ENCODE measurements at places on chromosomes 5 and 9.
A peak's percentile ranks its signal among the peaks of the same experiment; 100 is the strongest.

DNA sequence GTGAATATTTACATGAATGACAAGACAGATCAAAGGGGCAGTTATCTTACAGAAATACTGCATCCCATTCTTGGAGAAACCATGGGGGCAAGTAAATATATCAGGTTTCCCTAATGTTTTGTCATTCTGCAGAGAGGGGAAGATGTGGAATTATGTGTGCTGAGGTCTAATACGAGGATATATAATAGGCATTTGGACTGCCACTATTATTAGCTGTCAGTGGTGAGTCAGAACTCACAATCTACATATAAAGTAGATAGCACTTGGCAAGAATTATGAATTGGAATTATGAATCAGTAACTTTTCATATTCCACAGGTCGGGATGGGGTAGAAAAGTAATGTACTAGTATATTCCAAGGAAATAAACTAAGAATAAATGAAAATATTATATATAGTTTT, 121.7 kb downstream of the GIN1 start:
- no peak for DNase-seq

GRCh38 chr9:106577121-106577520, 285.8 kb upstream of the ZNF462 start:
- DNase-seq, result no peak

- no peak for DNase-seq
Observed at GRCh38 chr9:8020186-8020585, 220.6 kb upstream of the DMAC1 start.

DNA sequence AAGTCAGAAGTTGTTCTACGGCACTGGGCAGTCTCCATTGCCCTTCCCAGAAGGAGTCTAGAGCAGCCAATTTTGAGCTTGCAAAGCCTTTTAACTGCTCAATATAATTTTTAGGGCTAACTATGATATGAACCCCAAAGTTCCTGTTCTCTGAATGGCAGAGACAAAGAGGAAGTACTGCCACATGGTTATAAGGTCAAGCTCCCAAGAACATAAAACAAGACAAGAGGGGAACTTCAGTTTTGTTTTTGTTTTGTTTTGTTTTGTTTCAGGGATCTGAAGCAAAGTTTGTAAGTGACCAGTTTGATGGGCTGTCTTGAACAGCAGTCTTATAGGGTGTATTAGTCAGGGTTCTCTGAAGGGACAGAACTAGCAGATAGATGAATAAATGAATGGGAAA, 11.9 kb upstream of the SMC2 start:
- no peak for DNase-seq

DNA sequence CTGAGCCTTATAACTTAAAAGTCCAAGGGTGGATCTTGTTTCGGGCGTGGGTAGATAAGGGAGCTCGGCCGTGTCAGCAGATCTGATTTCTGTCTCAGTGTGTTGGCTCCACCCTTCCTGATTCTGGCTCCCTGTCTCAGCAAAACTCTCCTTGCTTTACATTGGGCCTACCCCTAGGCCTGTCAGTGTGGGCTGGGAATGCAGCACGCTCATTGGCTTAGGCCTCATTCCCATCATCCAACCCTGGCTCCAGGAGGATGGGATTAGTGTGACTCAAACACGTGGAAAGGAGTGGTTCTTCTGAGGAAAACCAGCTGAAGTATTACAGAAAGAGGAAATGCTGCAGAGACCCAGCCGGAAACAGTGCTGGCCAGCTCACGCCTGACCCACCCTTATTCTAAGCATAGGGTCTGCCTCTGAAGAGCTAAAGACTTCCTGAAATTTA, 59.9 kb downstream of the ZFAND5 start:
- DNase-seq, result peak; percentile 80

DNA sequence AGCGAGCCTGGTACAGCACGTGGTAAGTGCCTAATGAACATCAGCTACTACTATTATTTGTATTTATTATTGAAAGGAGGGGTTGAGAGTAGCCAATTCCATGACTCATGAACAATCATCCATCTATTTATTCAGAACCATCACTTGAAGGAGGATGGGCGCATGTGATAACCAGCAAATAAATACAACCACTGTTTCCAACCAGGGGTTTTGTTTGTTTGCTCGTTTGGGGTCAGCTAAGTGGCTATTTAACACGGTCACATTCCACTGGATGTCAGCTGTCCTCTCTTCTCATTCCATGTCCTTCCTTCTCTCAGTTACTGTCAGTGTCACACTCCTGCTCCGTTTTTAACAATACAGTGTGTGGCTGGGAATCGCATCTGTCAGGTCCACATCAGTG, 8.6 kb downstream of the RAPGEF1 start:
- no peak for DNase-seq

GRCh38 chr5:104267320-104268015, 704.9 kb upstream of the NUDT12 start:
- no peak for DNase-seq

- DNase-seq, result no peak
Observed at GRCh38 chr5:133652951-133653759, 40.8 kb upstream of the FSTL4 start.

- no peak for DNase-seq
Observed at GRCh38 chr9:99753436-99753835, 68.2 kb upstream of the NR4A3 start.

DNA sequence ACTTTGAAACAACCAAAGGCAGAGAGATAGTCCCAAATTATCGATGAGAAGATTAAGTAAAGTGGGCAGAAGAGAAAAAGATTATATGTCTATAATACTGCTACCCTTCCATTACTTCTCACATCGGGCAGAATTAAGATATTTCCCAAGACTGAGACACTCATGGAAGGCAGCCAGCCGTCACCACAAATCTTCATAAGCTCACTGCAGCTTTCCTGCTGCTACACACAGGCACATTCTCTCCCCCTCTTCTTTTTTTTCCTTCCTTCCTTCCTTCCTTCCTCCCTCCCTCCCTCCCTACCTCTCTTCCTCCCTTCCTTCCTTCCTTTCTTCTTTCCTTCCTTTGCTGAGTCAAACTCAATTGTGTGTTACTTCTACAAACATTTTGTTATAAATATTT, 58.7 kb upstream of the SPATA31C2 start:
- no peak for DNase-seq

DNA sequence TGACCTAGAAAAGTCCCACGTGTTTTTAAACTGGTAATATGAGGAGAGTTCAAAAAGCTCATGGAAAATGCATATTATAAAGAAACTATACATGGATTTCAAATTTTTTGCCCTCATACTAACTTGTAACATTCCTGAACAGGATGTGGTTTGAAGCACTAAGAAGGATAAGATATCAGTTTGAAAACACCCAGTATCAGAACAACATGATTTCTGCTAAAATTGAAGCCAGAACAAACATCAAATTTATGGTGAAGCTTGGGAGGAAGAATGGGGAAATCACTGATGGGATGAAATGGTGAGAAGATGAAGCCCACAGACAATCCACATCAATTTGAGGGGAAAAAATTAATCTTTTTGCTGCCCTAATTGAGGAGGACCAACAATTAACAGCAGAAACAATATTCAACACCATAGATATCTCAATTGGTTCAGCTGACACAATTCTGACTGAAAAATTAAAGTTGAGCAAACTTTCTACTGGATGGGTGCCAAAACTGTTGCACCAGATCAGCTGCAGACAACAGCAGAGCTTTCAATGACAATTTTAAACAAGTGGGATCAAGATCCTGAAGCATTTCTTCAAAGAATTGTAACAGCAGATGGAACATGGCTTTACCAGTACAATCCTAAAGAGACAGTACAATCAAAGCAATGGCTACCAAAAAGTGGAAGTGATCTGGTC, 113.2 kb upstream of the SNX2 start:
- DNase-seq, result no peak

DNA sequence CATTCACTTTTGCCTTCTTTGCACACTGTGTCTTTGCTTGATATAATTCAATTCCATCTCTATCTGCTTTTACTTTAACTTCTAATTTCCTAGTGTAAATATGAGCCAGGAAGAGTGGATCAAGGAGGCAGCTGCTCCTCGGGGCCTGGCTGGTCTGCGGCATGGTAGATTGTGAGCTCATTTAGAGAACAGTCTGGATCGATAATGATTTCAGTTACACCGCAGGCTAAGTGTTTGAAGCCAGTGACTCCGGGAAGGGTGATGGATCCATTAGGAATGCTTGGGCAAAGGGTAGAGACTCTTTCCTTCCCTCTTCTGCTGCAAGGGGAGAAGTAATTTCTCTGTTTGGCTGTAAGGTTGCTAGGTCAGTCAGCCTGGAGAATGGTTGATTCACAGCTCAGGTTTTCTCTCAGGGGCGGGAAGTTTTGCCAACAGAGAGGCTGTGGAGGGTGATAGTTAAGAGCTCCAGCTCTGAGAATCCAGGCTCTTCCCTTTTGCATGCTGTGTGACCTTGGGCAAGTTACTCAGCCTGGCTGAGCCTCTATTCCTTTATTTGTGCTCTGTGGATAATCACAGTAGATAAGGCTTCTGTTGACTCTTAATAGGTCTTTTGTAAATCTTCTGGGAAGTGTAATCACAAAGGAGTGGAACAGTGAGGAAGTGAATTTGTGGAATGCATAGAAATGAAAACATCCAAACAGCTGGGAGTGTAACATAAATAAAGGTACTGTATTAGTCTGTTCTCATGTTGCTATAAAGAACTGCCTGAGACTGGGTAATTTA, 99.1 kb downstream of the PTTG1 start:
- no peak for DNase-seq

GRCh38 chr5:157574456-157575380, 857 bp downstream of the ADAM19 start:
- no peak for DNase-seq

GRCh38 chr5:67771221-67771620, 444.3 kb upstream of the PIK3R1 start:
- DNase-seq, result no peak

DNA sequence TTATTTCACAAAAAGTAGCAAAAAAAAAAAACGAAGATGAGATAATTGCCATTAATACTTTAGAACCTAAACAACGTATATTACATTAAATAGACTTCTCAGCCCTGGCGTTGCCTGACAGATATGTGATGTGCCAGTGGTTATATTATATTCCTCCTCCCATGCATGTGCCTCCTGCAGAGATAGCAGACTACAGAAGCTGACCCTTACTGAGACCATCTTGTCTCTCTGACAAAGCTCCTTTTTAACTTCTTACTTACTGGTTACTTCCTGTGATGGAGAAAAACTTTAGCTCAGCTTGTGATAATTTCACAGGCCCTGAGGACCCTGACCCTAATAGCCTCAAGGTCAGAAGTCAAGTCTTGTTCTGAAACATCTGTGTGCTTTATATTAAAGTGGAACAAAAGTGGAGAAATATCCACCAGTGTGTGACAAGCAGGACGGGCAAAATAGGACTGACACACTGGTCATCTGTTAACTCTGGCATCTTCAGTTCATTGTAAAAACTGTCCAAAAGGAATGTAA, 80.6 kb upstream of the POU5F2 start:
- DNase-seq, result no peak

All from left forelimb (tissue), 1 donor.